Activated T-cell treated with anti-CD3 and anti-CD28 coated beads, Interleukin-2, amount 50 U/mL, for 48 hours (primary cell): ENCODE measurements at places on chromosomes 5 and 9.
A peak's percentile ranks its signal among the peaks of the same experiment; 100 is the strongest.

DNA sequence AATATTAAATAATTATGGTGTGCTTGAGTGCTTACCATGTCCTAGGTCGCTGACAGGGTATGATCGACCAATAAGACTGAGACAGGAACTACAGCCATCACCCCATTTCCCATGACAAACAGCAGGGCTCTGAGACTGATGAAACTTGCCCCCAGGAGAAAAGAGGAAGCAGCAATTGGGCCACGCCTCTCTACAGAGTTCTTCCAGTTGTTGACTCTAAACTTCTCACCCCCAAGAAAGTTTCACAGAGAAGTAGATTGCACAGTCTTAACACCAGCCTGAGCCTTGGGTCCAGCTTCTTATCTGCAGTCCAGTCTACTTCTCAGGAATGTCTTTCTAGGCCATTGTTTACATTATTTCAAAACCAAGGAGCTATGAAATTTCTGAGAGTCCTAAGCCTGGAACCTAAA is 182.2 kb upstream of the ANKRD55 start:
- DNase-seq = no peak

DNA sequence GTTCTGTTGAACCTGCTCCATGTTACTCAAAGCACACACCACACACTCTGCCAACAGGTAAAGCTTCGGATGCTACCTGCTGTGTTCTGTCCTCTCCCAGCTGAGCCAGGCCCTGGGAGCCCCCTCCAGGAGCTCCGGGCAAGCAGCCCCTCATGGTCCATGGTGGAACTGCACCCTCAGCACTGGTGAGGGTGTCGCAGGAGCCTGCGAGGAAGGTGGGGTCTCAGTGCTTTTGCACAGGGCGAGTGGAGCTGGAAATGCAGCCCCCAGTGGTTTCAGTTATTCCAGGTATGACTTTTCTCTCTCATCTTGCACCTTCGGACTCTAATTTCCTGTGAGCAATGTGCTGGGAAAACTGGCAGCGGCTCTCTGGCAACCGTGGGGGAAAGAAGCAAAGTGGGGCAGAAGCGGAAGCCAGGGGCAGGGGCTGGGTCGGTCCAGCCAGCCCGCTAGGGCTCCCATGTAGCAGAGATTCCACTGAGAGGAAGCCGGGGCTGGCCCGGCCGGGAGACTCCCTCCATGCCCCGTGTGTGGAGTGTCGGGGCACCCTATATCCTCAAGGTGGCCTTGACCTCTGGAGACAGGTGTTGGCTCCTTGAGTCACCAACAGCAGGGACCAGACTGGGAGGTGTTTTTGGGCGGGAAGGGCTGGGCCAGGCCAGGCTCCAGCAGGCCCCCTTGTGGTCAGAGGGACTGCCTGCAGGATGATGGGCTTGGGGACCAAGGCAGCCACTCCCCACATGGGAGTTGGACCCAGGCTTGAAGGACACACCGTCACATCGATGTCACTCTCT is 75.6 kb upstream of the PRSS3 start:
- DNase-seq = peak; percentile 70

GRCh38 chr5:88287302-88287701 is 18.7 kb upstream of the TMEM161B start:
- no peak for DNase-seq

- DNase-seq = no peak
Measured at GRCh38 chr9:37922363-37923117, 18.6 kb upstream of the SLC25A51 start.

GRCh38 chr5:133564921-133565565 is 47.3 kb downstream of the FSTL4 start:
- no peak for DNase-seq

DNA sequence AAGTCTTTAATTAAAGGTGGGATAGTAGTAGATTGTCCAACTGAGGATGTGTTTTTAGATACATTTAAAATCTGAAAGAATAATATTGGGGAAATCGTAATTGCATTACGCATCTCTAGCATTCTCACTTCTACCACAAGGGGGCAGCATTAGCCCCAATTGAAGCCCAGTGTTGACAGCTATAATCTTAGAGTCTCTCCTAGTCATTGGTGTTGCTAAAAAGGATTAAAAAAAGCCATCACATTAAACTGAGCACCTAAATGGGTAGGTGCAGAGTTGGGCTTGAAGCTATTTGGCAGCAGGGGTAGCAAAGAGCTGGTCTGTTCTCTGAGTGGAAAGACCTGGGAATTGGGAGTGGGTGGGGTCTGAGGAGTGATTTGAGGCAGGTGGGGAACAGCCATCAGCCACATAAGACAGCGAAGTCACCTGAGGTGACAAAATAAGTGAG is 177.2 kb downstream of the OSTF1 start:
- DNase-seq = peak; percentile 52

- no peak for DNase-seq
Measured at GRCh38 chr5:14608169-14608568, 26.6 kb downstream of the OTULINL start.

DNA sequence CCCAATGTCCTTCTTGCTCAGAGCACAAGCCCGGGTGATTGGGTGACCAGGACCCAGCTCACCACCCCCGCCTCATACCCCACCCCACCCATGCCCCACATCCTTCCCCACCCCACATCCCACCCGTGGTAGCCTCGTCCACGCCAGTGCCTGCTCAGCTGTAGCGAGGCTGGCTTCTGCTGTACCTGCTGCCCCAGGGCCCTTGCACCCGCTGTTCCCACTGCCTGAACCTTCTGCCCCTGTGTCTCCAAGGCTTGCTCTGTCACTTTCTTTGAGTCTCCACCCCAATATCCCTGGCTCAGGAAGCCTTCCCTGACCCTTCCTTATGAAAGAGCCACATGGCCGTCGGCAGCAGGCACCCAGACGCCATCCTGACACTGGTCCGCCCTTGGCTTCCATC is 3.1 kb upstream of the NACC2 start:
- DNase-seq = no peak

GRCh38 chr9:112000743-112001142 is 104.1 kb downstream of the UGCG start:
- no peak for DNase-seq

- DNase-seq = no peak
Measured at GRCh38 chr5:40390281-40391149, 289.2 kb upstream of the PTGER4 start.

GRCh38 chr9:109708451-109708945 is 71.5 kb upstream of the PALM2AKAP2 start:
- DNase-seq = no peak

DNA sequence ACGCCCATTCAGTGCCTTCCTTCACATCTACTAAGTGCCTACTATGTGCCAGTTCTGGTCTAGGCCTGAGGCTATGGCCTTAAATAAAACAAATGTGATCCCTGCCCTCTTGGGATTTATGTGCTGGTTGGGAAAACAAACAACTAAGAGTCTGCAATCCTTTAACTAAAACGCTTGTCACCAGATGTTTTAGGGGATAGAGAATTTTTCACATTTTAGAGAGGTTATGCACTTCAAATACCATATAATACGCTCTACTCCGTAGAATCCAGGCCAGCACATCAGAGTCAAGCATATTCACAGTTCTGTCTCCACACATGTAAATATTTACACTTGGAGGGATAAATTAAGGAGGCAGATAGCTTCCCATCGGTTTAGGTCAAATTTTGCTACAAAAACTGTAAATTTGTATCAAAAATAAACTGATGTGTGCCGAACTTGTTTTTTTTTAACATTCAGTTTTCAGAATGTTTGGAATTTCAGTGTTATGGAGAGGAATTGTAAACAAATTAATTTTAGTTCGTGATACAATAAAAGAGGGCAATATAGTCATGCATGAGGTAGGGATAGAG is 22.0 kb upstream of the ADRA1B start:
- no peak for DNase-seq

DNA sequence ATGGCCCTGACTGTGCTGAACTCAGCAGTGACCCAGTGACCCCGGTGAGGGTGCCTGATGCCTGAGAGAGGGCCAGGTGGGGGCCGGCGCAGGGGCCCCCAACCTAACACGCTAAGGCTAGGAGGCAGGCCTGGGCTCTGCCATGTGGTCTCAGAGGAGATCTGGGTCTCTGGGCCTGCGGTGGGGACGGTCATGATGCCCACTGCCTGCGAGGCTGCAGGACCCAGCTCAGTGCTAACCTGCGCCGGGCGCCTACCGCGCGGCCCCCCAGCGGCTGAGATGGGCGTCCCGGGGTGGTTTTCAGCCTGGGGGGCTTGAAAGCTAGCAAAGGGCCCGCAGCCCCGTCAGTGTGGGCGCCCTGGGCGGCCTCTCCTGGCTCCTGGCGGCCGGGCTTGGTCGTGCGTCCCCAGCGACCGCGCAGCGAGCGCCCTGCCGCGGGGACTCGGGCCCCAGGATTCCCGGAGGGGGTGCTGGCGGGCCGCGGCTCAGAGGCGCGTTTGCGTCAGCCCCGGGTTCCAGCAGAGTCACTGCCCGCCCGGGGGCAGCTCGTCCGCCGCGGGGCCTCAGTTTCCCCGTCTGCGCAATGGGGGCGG is 2.5 kb downstream of the EGFL7 start:
- no peak for DNase-seq

GRCh38 chr9:124260769-124261603 is 3.2 kb downstream of the NEK6 start:
- no peak for DNase-seq
